Thymus (tissue), 14 donors: ENCODE measurements at places on chromosomes 3 and 15. TPM values are rescaled to one million over a fixed set of nuclear protein-coding genes. Genes with fewer than 3 reads are reported as not detected.

SLC28A1 gene
- polyA plus RNA-seq, result 0.18 TPM

DNA sequence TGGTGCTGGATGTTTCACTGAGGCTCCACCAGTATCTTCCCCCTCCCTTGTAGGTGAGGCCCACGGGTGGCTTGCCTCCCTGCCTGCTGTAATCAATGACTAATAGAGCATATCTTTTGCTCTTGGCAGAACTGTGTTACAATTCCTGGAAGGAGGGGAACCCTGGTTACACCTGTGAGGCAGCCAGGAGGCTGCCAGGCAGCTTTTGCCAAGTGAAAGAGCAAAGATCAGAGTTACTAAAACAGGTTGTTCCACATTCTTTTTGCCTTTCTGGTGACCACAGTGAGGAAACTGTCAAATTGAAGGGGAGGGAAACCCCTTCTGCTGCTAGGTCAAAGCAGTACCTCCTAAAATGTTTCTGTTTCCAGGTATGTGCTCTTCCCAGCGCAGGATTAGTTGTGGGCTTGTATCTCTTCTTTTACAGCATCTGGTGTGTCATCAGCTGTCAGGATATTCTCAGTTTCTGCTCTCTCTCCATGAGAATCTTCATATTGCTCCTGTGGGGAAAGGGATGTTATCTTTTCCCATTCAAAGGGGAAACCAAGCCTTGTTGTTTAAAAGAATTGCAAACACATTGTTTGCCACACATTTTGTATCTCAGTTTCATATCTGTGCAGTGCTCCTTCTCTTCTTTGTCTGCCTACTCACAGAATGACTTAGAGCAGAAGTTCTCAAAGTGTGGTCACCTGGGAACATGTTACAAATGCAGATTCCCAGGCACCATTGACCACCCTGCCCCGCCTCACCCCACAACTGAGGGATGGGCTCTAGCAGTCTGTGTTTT lies 137.4 kb upstream of the UMPS start:
- DNase-seq, result no peak

SLC2A2 gene
- 0.05 TPM for polyA plus RNA-seq

IL17RB gene
- polyA plus RNA-seq, result 2.7 TPM

DNA sequence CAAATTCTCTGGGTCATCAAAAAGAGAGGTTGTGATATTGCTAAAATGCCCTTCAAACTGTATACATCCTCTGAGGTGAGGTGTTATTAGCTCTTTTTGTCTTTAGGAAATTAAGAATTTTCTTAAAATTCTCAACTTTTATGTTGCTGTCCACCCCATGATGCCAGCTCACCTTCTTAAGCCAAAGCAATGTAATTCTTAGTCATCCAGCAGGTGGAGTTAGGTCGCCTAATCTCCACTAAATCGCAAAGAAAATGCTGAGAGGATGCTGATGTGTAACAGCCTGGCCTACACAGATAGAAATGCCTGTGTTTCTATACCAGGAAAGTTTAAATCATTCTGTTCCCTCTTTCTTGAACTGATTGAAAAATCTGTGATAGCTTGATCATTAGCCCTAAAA lies 770.2 kb upstream of the ALCAM start:
- peak; percentile 1 for DNase-seq

CAND2 gene
- 1.4 TPM for polyA plus RNA-seq

DNA sequence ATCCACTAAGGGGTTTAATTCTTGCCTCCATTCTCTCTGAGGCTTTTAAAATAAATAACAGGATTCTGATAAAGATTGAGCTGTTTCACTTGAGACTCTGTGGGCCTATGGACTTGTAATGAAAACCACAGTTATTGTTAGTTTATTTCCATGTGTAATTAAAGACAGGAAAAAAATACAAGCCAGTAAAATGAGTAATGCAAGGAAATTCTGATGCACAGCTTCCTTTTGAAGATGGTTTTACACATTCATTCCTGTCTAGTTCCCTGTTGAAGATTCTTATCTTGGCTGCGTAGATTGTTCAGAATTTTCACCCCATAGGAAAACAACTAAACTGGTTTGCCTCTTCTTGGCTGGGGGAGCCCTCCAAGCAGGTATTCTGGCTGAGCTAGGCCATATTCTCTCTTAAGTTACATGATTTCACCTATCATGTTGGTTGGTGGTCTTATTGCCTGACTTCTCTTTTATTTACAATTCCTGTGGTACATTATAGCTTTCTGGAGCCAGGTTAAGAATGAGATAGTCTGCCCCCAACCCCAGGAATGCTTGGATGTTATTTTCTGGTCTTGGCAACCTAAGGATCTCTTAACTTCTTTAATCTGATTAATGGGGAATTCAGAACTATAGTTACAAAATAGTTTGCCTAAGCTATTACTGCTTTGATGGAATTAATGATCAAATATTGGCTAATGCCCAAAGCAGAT lies 67.6 kb downstream of the MITF start:
- DNase-seq, result no peak

- no peak for DNase-seq
Measured at GRCh38 chr3:61425356-61425755, 136.0 kb upstream of the PTPRG start.

ACKR4 gene
- polyA plus RNA-seq, result 0.71 TPM

DNA sequence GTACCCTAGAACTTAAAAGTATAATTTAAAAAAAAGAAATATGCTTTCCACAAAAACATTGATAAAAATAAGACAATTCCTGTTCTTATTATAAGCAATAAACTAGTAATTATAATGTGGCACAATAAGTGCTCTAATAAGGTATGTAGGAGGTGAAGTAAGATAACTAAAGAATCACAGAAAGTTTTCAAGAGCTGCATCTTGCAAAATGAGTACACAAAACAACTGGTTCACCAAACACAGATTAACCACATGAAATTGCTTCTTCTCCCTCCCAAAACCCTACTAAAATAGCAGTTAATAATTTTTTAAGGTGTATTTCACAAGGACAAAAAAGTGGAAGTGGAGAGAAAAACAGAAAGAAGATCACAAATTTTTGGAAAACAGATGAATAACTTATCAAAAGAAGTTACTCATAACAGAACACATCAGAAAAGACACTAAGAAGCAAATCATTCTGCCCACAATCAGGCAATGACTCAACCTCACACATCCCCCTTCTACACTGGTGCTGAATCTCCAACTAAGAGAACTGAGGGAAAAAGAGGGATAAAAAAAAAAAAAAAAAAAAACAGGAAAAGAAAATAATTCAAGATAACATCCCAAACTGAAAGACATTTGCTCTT lies 64.2 kb downstream of the TBC1D5 start:
- no peak for DNase-seq

GRCh38 chr3:13480340-13481318 lies 523 bp downstream of the HDAC11 start:
- DNase-seq, result no peak

DNA sequence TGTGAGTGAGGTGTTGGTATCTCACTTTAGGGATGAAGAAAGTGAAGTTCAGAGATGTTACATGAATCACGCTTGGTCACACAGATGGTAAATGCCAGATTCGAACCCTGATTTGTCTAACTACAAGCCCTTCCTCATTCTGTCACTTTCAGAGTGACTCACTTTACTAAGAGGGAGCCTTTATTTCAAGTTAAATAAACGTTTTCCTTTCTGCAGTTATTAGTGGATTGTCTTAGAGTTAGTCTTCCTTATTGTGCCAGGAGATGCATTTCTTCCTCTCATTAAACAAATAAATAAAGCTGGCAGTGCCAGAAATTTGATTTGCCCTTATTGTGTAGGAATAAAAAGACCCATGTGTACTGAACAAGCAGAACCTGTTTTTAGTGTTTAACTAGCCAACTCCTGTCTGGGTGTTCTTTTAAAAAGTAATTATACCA lies 162.5 kb downstream of the AKAP13 start:
- no peak for DNase-seq

DNA sequence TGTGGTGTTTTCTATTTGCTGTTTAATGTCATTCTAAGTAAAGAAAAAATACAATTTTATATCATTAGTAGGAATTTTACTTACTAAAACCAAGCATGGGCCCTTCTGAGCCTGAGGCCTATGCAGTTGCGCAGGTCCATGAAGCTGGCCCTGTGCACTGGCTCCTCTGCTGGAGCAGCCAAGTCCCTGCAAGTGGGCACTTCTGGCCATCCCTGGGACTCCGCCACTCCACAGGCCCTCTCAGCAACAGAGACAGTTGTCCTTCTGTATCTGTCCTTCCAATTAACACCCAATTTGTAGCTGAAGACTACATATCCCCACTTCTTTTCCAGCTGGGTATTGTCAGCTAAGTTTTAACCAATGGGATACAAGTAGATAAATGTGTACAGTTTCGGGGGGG lies 49.9 kb upstream of the RYK start:
- DNase-seq, result no peak

GRCh38 chr15:72790302-72790910 lies 6.8 kb upstream of the ADPGK start:
- DNase-seq, result no peak

- DNase-seq, result no peak
Measured at GRCh38 chr3:187626581-187626980, 43.6 kb downstream of the SST start.

DNA sequence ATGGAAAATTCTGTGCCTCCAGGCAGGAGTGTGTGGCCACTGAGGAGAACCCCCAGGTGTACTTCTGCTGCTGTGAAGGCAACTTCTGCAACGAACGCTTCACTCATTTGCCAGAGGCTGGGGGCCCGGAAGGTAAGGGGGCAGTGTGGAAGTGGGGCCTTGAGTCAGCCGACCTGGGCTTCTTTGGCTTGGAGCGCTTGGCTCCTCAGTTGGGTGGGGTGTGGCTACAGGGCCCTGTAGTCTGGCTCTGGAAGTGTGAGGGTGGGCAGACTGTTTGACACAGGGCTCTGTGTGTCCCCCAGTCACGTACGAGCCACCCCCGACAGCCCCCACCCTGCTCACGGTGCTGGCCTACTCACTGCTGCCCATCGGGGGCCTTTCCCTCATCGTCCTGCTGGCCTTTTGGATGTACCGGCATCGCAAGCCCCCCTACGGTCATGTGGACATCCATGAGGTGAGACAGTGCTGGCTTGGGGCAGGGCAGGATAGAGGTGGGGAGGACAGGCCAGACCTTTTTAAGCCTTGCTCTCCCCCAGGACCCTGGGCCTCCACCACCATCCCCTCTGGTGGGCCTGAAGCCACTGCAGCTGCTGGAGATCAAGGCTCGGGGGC lies 18.2 kb upstream of the EXOG start:
- DNase-seq, result no peak

GRCh38 chr3:24287755-24288450 lies 206.7 kb downstream of the THRB start:
- DNase-seq, result no peak

DNA sequence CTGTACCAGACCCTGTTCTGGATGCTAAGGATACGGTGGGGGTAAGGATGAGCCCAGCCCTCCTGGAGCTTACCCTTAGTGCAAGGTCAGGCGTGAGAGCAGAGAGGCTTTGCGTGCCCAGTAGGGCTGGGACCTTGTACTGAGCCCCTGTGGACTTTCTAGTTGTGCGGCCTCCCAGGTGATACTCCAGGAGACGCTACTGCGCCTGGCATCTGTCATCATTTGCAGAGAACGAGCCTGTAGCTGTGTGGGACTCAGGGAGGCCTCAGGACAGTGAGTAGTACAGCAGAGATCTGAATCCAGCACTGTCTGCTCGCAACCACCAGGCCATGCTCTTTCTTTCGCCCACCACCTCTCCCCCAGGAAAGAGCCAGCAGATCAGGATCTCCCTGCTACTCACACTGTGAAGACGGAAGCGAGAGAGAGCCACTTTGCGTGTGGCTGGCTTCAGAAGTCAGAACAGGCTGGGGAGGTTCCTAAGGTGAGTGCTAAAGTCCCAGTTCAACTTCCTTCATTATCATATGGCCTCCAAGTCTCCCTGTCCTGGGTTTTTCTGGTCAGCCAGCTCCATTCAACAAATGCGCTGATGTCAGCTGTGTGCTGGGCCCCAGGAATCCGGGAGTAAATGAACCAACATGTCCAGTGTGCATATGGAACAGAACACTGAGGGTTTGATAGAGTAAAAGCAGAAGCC lies 38.2 kb upstream of the ITGA11 start:
- no peak for DNase-seq

LRRC28 gene
- polyA plus RNA-seq, result 11.0 TPM

LRRC3B gene
- polyA plus RNA-seq, result 0.50 TPM

IQCB1 gene
- 29.1 TPM for polyA plus RNA-seq

GRCh38 chr3:196463804-196464203 lies 31.6 kb upstream of the UBXN7 start:
- DNase-seq, result no peak

- DNase-seq, result peak; percentile 18
Measured at GRCh38 chr3:94069194-94069813, 6.4 kb downstream of the NSUN3 start.

- no peak for DNase-seq
Measured at GRCh38 chr3:17990390-17990789, 248.0 kb upstream of the TBC1D5 start.

DNA sequence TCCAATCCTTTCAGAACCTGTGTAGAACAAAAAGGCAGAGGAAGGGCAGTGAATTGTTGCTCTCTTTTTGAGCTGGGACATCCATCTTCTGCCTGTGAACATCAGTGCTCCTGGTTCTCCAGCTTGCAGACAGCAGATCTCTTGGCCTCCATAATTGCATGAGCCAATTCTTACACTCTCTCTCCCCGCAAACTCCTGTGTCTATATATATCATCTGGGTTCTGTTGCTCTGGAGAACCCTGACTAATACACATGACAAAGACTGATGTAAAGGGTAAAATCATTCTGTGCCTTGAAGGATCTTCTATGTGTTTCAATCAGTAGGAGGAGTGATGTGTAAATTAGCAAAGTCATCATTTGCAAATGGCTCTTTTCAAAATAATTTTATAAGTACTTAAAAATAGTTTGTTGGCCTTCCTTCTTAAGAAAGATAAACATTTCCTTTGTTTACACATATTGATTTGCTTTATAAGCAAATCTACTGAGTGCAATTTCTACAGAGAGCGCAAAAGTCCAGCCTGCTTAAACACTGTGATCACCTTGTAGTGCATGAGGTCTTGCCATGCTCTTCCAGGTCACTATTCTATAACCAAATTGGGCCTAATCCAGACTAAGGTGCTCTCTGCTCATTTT lies 154.9 kb upstream of the ANKRD28 start:
- DNase-seq, result no peak

GRCh38 chr15:39025321-39025720 lies 460.7 kb upstream of the RASGRP1 start:
- DNase-seq, result no peak

GRCh38 chr15:79736435-79737000 lies 160.3 kb downstream of the MTHFS start:
- DNase-seq, result no peak

DNA sequence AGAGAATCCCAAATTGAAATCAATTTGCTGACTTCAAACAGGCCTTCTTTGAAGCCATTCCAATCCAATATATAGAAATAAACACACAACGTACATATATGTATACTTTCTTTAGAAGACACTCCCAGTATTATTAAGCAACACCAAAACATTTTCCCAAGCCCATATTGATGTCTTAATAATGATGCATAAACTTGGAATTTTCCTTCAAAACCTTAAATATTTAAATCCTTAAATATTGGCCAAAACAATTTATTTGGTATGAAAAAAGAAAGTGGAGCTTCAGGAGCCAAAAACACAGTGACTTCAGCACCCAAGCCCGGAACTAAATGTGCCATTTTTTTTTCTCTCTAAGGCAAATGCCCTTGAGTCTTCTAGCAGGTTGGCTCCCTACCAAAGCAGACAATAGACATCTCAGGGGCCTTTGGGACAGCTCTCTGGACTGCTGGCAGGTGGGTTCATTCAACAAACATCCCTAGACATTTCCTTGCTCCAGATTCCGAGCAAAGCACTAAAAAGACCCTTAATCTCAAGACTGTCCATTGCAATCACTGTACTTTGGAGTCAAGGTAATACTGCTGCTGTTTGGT lies 384.7 kb downstream of the NTRK3 start:
- no peak for DNase-seq

RTP4 gene
- polyA plus RNA-seq, result 12.9 TPM
